KG1 (cell line): ENCODE measurements at places on chromosomes 1 and 21.

- DNase-seq: no peak
These were observed 42.8 kb upstream of the ENAH start for GRCh38 chr1:225695578-225696337.

GRCh38 chr1:67100833-67101232 is 33.9 kb downstream of the C1orf141 start:
- DNase-seq: no peak

GRCh38 chr21:36730291-36731281 is 31.7 kb downstream of the SIM2 start:
- no peak for DNase-seq

GRCh38 chr1:171912509-171913175 is 71.3 kb downstream of the DNM3 start:
- DNase-seq: no peak

- no peak for DNase-seq
These were observed 1.0 kb downstream of the TMEM61 start for GRCh38 chr1:54981466-54981865.

GRCh38 chr1:92961131-92961895 is at the start of gene DIPK1A:
DIPK1A (minus strand) TSS chr1:92961462; CDS start chr1:92961429, 33 bp downstream.
- peak; percentile 31 for DNase-seq

- DNase-seq: no peak
These were observed 887.1 kb downstream of the LRRIQ3 start for GRCh38 chr1:73310797-73311381.

DNA sequence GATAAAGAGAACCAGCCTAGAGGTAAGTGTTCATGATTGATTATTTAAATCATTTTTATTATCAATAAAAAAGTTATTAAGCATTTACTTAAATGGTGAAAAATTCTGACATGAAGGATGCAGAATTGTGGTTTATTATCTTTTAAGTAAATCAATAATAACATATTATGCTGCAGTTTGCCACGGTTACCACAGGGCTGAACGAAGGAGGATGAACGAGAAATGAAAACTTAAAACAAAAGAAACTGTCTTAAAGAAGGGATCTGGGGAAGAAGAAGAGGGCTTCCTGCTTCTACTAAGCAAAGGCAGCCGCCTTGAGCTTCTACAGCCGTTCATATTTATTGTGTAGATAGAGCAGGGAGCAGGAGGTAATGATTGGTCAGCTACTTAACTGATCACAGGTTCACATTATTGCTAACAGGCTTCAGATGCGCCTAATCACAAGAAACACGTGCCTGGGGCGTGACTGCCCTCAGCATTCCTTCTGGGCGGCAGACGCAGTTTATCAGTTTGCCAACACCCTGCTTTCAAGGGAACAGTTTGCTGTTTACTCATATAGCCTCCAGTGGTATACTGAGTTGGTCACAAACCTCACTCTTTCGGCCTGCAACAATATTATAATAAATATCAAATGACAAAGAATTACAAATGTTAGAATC is 5.8 kb upstream of the FNBP1L start:
- DNase-seq: no peak

DNA sequence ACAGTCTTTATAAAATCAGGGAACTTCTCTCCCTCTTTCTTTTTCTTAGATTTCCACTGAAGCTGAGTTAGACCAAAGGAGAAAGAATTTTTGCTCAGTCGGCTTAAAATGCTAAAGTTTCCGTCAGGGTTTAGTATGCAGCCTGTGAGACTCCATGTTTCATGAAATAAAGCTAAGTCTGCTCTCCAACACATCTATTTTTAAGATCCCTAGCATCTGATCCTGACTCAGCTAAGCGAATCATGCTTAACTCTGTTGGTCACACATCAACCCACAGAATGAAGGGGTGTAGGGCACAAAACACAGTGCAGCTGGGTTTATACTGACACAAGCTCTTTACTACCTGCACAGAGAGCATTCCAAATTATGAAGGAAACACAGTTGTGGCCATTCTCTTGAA is 102.4 kb upstream of the ZNF281 start:
- DNase-seq: no peak

DNA sequence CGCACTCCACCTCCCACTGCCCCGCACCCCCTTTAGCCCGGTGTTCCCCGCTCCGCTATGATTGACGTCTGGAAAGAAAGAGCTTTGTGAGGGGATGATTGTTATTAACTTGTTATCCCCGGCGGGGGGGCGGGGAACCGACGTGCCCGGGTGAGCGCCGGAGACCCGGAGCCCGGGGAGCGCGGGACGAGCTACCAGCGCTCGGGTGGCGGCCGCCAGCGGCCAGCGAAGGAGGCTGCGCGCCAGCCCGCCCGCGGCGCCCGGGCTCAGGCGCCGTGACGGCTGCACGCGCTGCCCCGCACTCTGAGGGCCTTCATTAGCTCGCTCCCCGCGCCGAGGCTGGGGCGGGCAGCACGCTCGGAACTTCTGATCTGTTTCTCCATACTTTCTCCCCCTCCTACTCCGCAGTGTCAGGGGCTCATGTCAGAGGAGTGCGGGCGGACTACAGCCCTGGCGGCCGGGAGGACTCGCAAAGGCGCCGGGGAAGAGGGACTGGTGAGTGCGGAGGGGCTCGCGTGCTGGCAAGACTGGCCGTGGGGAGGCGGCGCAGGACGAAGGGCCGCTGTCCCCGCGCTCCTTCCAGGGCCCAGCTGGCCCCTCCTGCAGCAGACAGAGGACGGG is 2.1 kb downstream of the LHX8 start:
- no peak for DNase-seq

GRCh38 chr1:34842952-34843371 is 16.6 kb downstream of the SMIM12 start:
- no peak for DNase-seq

DNA sequence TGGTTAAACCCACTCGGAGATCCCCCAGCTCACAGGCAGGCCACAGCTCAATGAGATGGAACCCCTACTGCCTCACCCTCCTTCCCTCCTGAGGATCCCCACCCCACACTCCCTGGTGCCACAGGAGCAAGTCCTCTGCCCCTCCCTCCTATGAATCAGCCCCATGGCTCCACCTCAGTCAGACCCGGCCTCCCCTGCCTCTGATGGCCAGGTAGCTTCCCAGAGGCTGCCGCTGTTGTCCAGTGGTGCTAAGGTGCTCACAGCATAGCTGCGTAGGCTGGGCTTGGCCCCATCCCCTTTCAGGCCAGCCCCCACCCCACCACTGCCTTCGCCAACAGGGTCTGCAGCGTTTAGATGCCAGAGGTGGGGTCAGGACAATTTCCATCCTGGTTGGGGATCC is 98.5 kb upstream of the IGSF21 start:
- DNase-seq: no peak

DNA sequence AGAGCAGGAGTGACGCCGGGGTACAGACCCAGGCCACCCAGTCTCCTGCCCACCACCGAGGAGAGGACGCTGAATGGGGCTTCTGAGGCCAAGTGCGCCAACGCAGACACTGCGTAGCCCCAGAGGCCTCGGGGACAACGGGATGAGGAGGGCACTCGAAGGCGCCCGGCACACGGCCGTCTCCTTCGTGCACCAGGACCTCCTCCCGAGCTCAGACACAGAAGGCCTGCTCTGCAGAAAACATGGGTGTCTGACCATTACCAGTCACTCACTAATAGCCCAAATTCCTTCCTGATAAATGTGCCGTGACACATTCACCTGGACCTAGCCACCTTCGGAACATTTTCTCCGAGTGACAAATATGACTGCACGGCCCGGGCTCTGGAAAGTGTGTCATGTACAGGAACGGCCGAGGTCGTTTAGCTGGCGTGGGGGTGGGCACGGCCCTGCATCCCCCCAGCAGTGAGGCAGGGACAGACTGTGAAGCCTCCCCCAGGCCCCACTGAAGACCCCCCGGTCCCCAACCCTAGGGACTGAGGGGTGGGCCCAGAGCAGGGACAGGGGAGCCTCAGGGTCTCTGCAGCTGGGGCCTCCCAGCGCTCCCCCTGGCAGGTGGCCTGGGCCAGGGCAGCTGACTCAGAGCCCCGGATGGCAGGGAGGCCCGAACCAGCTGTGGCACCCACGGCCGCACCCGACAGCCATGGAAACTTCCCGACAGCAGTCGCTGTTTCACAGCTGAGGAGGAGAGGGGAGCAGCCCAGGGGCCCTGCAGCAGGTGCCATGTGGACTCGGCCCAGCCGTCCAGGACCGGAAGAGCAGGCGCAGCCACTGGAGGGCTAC is 16.7 kb upstream of the COL6A2 start:
- no peak for DNase-seq

- no peak for DNase-seq
These were observed 115.9 kb downstream of the RHOU start for GRCh38 chr1:228851193-228851592.

DNA sequence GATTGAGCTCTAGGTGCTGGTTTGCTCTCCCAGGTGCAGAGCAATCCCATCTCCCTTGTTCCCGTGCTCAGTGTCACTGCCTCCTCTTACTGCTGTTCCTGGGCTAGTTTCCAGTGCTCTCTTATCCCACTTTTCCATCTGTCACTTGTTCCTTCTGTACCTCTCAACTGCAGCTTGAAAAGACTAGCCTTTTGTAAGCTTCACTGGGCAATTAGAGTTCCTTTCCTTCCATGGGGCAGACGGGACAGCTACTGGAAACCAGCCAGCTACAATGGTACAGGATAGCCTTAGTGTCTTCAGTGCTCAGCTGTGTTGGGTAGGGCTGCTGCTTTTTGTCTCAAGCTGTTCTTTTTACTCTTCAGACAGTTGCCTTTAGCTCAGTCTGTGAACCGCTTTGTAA is 31.6 kb downstream of the AGT start:
- no peak for DNase-seq

- no peak for DNase-seq
These were observed 41.5 kb downstream of the GBP6 start for GRCh38 chr1:89405275-89405929.

- DNase-seq: no peak
These were observed 46.1 kb downstream of the MEGF6 start for GRCh38 chr1:3564921-3565831.

DNA sequence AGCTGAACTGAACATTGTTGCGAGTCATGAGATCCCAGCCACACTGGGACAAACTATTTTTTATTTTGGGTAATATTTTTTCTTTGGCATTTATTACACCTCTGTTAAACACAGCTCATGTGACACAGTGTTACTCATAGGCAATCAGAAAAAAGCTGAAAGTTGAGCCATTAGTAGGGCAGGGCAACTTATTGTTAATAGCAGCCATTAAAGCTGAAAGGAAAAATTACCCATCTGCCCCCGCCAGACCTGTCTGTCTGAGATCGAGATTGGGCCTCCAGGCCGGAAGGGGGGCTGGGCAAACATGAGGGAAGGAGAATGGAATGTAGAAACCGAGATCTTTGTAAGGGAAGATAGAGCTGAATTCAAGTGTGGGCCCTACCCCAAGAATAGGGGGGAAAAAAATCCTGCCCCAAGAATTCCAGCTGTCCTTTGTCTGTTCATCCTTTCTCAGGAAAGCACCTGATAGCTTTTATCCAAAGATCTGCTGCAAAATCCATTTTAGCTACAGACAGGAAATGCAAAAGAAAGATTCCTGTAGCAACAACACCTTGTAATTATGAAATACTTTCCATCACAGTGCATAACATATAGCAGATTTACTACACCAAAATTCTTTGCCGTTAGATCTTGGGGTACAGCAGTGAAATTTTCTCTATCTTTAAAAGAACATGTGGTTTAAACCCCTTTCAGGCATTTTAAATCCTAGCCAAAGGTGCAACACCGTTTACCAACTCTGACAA is 212.8 kb downstream of the PBX1 start:
- DNase-seq: no peak
